EL (cell line): ENCODE measurements at places on chromosomes 16 and 17.

DNA sequence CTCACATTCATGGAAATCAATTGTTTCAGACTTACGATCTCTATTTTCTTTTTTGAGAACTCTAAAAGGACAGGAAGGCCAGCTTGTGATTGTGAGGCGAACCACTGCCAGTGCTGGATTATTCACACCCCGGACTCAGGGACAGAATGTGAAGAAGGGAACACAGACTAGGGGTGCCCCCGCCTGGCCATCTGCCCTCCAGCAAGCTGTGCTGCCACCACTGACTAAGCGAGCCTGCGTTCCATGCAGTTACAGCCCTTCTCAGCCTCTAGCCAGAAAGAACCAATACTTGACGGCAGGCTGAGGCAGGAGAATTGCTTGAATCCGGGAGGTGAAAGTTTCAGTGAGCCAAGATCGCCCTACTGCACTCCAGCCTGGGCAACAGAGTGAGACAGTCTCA, 2.8 kb downstream of the HAGH start:
- DNase-seq, result peak; percentile 52

GRCh38 chr16:51112323-51112722, 38.7 kb downstream of the SALL1 start:
- DNase-seq, result no peak

DNA sequence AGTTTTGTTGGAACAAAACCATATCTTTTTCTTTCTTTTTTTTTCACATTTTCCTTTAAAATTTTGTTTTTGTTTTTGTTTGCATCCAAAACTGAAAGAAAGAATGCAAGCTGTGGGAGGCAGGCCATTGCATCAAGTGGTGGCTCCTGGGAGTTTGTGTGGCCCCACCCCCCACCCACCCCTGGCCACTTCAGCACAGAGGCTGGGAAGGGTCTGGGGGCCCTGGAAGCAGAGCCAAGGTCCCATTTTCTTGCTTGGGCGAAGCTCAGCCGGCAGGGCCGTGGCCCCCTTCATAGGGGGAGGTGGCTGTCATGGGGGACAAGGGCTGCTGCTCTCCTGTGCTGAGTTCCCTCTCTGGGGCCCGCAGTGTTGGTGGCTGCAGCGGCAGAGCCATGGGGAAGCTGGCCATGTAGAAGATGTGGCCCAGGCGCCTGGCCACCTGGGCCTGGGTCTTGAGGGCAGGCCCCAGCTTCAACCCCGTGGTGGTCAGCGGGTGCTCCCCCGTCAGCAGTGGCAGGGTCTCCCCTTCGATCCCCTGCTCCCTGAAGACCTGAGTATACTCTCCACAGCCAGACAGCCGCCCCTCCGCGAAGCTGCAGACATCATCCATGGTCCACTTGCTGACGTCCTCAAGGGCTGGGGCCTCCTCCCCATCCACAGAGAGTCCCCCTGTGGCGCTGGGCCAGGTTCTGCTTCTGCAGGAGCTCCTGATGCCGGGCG, 19.8 kb downstream of the PAFAH1B1 start:
- no peak for DNase-seq

DNA sequence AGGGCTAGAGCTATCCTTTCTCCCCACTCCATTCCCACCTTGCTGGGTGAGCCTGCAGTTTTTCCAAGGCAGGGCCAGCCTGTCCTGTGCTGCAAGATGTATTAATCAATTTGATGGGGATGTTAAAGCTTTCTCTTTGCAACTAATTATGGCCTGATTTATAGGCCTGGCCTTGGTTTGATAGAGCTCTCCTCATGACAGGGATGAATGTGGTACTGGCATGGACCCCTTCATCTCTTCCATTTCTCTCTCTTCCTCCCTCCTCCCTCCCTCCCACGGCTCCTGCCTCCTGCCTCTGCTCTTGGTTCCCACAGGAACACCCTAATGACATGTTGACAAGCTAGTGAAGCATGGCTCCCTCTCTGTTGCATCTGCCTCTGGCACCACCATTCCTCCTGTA, 47.2 kb upstream of the SKAP1 start:
- no peak for DNase-seq

- DNase-seq, result peak; percentile 92
Measured at GRCh38 chr17:49016775-49017463, 19.7 kb downstream of the IGF2BP1 start.

DNA sequence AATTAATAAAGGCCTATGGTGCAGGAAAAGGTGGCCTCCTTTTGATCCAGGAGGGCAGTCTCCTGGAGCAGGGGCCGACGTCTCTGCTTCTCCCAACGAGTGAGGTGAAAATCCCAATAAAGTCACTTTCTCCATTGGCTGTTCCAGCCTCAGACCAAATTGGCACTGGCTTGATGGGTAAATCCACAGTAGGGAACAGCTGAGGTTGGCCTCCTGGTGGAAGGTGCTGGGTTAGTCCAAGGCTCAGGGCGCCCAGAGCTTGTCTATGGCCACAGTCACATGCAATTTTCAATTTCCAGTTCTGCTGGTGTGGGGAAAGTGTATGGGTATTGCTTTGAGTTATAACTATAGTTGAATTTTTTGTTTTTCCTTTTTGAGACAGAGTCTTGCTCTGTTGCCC, 79.0 kb downstream of the NETO2 start:
- no peak for DNase-seq

DNA sequence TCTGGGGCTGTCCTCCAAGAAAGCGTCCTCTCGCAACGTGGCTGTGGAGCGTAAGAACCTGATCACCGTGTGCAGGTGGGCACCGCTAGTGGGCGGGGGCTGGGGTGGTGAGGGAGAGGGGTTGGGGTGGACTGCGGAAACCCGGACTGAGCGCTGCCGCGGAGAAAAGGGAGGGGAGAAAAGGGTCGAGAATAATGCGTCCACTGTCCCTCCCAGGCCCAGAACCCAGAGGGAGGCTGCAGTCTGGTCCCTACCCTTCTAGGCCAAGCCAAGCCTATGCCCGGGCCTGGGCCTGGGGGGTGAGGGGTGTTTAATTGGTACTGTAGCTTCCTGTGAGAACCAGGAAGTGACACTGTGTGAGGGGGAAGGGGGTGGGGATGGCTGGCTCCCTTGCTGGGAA, 464 bp downstream of the RUNDC3A start:
- DNase-seq, result no peak

DNA sequence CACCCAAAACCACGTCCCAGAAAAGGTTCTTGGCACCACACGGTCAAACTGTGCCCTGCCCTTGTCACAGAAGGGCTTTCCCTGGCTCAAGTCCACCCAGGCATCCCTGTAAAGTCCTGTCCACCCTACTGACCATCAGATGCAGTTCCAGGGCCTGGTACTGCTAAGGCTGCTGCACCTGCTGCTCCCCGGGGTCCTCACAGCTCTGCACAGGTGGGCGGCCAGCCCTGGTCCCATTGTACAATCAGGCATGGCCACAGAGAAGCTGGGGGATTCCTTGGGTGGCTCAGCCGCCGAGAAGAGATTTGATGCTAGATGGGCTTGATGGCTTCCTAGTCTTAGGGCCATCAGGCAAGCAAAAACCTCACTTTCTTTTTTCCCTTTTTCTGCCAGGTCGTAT, 15.3 kb downstream of the ABCA3 start:
- no peak for DNase-seq

GRCh38 chr16:30121741-30122571, 1.1 kb downstream of the MAPK3 start:
- DNase-seq, result no peak

DNA sequence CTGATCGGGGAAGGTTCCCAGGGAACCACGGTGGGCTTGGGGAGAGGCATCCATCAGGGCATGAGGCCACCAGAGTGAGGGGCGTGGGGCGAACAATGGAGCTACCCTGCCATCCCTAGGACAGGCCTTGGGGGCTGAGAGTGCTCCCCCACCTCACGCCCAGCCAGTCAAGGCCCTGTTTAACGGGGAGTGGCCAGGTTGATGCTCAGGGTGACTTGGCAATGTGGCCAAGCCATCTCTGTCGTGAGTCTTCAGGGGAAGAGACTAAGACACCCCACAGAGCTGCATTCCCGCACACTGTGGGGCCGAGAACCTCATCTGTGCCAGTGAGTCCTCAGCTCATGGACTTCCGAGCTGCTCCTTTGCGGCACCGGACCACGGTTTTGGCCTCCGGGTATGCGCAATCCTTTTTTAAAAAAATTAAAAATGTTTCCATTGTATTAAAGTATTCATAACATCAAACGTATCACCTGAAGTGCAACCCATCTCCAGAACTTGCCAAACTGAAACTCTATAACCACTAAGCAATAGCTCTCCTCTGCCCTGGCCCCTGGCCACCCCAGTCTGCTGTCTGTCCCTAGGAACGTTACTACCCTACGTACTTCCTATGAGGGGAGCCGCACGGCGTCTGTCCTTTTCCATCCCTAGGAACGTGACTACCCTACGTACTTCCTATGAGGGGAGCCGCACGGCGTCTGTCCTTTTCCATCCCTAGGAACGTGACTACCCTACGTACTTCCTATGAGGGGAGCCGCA, 71.8 kb upstream of the DOC2B start:
- DNase-seq, result no peak

- no peak for DNase-seq
Measured at GRCh38 chr17:31452101-31452500, 60.6 kb downstream of the RAB11FIP4 start.

- DNase-seq, result peak; percentile 74
Measured at GRCh38 chr16:69049146-69049545, 56.3 kb upstream of the HAS3 start.
